ENCODE measurements at places on chromosomes 1 and 21. TPM values are rescaled to one million over a fixed set of nuclear protein-coding genes. Genes with fewer than 3 reads are reported as not detected.

GRCh38 chr21:35309316-35309715 is 260.2 kb upstream of the RUNX1 start:
- no peak overlapping the region for H3K4me3 ChIP-seq
- no peak for DNase-seq
- no peak overlapping the region for H3K27ac ChIP-seq
- no peaks in the 10 kb centered on the region for H3K27me3 ChIP-seq
- H3K36me3 ChIP-seq = no peaks in the 10 kb centered on the region

- no peaks in the 10 kb centered on the region for H3K36me3 ChIP-seq
- no peak overlapping the region for H3K27ac ChIP-seq
- H3K4me3 ChIP-seq = no peak overlapping the region
- no peaks in the 10 kb centered on the region for H3K4me1 ChIP-seq
Observed at GRCh38 chr1:203448521-203449061, 27.0 kb upstream of the PRELP start.

- no peaks in the 10 kb centered on the region for H3K36me3 ChIP-seq
- H3K4me1 ChIP-seq = no peaks in the 10 kb centered on the region
- DNase-seq = no peak
- no peaks in the 10 kb centered on the region for H3K27me3 ChIP-seq
- H3K27ac ChIP-seq = no peak within 1 kb of the TSS
Observed at GRCh38 chr1:157819896-157820295, at the start of gene FCRL1. FCRL1 (minus strand) TSS chr1:157820120; CDS start chr1:157820037, 83 bp downstream.

- peak; percentile 54 for DNase-seq
- H3K4me3 ChIP-seq = no peak overlapping the region
- H3K36me3 ChIP-seq = no peaks in the 10 kb centered on the region
- peaks cover 38% of the 10 kb centered on the region for H3K27me3 ChIP-seq
- H3K27ac ChIP-seq = no peak overlapping the region
Observed at GRCh38 chr1:101238681-101239094, 1.9 kb downstream of the S1PR1 start.

DNA sequence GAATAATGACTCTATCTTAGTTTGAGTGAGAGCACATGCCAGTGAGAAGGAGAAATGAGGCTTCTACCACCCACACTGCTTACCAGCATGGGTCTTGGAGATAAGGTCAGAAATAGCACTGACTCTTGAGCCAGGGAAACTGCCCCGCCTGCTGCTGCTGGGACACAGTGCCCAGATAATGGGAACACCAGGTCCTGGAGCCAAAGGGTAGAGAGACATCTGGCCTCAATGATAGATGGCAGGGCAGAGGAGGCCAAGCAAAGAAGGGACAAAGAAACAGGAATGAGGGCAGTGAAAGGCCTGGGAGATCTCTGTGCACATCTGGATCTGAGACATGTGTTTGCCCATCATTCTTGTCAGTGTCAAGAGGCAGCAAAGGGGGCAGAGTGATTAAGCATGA is 97.4 kb downstream of the MIS18A start:
- H3K36me3 ChIP-seq = no peaks in the 10 kb centered on the region
- peaks cover 17% of the 10 kb centered on the region for H3K27me3 ChIP-seq
- no peak for DNase-seq
- H3K4me1 ChIP-seq = no peaks in the 10 kb centered on the region
- H3K4me3 ChIP-seq = no peak overlapping the region

DNA sequence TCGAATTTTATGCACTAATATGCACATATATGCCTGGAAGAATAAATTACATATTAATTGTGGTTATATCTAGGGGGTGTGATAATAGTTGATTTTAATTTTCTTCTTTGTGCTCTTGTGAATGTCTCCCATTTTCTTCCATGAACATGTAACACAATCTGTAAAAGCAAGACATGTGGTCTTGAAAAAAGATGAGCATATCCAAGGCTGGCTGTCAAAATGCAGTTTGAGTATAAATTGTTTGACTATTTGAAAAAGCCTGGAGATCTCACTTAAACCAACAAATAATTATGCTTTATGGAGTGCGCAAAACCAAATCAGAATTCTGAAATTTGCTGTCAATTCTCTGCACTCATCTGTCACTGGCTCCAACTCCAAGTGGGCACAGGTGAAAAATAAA is 143.9 kb downstream of the HMGB4 start:
- H3K36me3 ChIP-seq = no peaks in the 10 kb centered on the region
- no peaks in the 10 kb centered on the region for H3K27me3 ChIP-seq
- no peak overlapping the region for H3K27ac ChIP-seq
- no peak overlapping the region for H3K4me3 ChIP-seq
- no peaks in the 10 kb centered on the region for H3K4me1 ChIP-seq

- H3K36me3 ChIP-seq = no peaks in the 10 kb centered on the region
- peaks cover 93% of the 10 kb centered on the region for H3K4me1 ChIP-seq
- no peak overlapping the region for H3K27ac ChIP-seq
- no peaks in the 10 kb centered on the region for H3K27me3 ChIP-seq
Observed at GRCh38 chr1:181108304-181108867, 19.9 kb downstream of the IER5 start.

GRCh38 chr1:35173491-35173890 is 19.5 kb downstream of the SFPQ start:
- no peak for DNase-seq
- H3K36me3 ChIP-seq = peaks cover 27% of the 10 kb centered on the region
- peaks cover 15% of the 10 kb centered on the region for H3K4me1 ChIP-seq
- no peak overlapping the region for H3K4me3 ChIP-seq
- no peaks in the 10 kb centered on the region for H3K27me3 ChIP-seq

Gene RBM11
- total RNA-seq = not detected

Gene CA14
- total RNA-seq = 2.4 TPM

Gene CELA3B
- not detected for total RNA-seq

Gene CELF3
- not detected for total RNA-seq

Gene SH2D2A
- 0.73 TPM for total RNA-seq

Data from HepG2 (cell line).